ENCODE measurements at places on chromosomes 1 and 21.

DNA sequence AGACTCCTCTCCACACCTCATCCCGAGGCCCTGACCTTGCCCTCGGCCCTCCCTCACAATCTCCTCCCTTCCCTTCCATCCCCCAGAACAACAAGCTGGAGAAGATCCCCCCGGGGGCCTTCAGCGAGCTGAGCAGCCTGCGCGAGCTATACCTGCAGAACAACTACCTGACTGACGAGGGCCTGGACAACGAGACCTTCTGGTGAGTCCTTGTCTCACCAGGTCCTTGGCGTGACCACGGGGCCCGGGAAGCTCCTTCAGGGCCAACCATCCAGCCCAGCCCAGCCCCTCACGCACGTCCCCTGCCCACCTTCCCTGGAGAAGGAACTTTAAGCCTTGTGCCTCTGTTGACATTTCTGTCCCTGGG lies 15.6 kb downstream of the PODN start:
- DNase-seq, result no peak

GRCh38 chr1:90435351-90435750 lies 281.8 kb downstream of the BARHL2 start:
- DNase-seq, result no peak

GRCh38 chr1:40404670-40405462 lies 31.3 kb downstream of the SMAP2 start:
- peak; percentile 64 for DNase-seq

- DNase-seq, result peak; percentile 73
Observed at GRCh38 chr1:236608930-236609726, 4.8 kb upstream of the HEATR1 start.

- no peak for DNase-seq
Observed at GRCh38 chr1:77336729-77337128, 54.9 kb downstream of the AK5 start.

DNA sequence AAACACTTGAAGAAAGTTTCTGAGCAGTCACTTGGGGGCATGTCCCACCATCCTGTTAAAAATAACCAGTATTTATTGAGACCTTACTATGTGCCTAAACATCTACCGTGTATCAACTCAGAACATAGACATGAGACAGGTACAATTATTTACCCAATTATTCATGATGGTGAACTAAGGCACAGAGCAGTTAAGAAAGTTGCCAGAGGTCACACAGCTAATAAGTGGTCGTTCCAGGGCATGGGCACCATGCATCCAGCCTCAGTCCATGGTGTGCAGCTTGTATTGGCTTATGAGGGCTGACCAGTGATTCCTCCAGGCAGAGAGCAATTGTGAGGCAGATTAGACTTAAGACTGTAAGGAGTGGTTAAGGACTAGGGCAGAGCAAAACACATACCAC lies 5.4 kb downstream of the PLA2G5 start:
- DNase-seq, result no peak

DNA sequence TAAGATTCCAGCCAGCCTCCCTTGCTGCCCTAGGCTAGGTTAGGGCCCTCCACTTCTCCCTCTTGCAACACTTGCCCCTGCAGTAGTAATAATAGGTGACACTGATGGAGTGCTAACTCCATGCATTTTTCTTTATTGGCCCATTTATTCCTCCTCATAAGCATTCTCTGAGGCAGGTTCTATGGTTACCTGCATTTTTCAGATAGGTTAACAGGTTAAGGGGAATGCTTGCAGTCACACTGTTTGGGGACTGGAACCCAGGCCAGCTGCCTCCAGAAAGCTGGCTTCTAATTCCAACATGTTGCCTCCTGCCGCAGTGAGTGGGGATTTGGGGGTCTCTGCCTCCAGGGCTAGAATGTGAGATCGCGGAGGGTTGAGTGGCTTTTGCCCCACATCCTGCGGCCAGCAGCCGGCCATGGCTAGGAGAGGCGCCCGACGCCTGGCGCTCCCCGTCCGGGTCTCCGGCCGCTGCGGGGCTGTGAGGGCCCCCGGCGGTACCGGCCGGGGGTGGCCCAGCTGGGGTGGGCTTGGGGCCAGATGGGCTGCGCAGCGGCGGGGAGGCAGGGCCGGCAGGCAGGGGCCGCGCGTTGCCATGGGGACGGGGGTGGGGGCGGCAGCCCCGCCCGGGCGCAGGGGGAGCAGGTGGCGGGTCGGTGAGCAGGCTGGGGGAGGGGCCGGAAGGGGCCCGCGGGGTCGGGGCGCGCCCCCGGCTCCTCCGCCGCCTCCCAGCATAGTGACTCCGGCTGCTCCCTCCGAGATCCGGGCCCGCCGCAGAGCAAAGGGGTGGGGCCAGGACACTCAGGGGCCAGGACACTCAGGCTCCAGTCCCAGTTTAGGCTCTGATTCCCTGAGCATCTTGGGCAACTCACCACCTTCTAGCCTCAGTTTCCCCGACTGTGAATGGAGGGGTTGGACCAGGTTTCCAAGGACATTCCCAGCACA lies 68.4 kb upstream of the SSBP3 start:
- DNase-seq, result no peak

DNA sequence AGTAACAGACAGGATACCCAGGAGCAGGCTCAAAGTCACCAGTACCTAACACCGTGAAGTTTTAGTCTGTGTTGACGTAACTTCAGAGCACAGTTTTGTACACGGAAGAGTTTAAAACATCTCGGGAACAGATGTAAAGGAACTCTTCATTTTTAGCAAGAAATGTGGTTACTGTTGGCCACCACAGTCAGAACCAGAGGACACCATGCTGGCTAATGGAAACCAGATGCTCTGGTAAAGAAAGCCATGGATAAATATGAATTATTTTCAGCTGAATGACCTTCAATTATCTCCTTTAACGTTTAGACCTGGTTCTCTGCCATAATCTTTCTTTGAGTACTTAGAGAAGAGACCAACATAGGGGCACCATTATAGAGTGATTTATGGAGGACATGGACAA lies 115.9 kb downstream of the NTMT2 start:
- no peak for DNase-seq

DNA sequence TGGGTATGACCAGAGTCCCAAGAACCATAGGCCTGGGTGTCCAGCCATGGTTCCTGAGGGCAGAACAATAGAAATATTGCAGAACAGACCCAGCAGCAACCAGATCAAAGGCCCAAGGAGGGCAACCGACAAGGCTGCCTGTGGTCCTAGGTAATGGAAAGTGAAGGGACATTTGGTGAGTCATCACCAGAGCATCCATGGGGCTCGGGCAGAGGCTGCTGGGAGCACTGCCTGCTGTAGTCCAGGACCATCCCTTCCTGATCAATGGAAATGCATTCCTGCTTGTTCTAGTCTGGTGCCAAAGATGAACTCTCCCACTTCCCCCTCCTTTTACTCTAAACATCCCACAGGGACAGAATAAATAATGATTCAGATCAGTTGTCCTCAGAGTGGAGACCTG lies 172.8 kb upstream of the CACNA1E start:
- DNase-seq, result no peak

DNA sequence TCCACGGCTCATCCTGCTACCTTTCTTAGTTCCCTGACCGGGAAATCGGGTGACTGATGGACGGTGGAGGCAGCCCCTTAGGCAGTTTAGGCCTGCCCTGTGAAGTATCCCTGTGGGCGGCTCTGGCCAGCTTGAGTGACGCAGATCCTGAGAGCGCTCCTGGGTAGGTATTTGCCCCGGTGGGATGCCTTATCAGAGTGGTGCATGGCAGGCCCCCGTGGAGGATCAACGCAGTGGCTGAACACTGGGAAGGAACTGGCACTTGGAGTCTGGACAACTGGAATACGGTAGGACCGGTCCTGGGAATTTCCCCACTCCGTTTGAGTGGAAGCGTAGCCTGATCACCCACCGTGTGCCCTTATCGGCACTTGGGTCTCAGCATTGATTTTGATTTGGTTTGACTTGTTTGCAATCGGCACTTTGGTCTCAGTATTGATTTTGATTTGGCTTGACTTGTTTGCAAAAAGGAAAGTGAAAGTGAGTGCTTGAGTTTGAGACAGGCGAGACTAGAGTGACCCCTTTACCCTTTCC lies 15.2 kb downstream of the PLA2G2F start:
- DNase-seq, result no peak

DNA sequence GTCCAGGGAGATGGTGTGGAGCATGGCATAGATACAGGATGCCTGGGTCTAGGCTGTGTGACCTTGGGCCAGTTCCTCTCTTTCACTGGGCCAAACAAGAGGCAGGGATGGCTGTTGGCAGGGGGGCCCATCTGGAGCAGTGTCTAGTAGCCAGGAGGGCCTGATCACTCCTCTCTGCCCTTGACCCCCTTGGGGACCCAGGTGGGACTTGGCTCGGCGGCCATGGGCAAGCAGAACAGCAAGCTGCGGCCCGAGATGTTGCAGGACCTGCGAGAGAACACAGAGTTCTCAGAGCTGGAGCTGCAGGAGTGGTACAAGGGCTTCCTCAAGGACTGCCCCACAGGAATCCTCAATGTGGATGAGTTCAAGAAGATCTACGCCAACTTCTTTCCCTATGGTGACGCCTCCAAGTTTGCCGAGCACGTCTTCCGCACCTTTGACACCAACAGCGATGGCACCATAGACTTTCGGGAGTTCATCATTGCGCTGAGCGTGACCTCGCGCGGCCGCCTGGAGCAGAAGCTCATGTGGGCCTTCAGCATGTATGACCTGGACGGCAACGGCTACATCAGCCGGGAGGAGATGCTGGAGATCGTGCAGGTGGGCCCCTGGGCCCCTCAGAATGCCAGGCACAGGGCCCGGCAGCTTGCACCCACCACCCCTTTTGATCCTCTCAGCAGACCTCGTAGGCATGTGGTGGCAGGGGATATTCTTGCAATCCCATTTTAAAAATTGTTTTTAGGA lies 2.6 kb downstream of the HPCA start:
- DNase-seq, result no peak

DNA sequence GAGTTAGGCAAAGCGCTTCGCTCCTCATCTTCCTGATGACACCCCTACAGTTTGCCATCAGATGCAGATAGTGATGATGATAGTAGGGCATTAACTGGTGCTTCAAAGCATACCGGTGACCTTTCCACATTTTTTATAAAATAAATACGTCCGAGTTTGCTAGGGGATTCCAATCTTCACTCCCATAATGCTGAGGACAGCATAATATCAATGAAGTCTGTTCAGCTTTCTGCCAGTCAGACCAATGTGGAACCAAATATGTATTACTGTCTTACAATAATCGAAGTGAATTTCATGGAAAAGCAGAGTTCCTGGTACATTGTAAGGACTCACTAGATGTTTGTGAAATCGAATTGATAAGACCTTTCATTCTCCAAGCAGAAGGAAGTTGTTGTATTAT lies 258.7 kb downstream of the RYR2 start:
- DNase-seq, result no peak

DNA sequence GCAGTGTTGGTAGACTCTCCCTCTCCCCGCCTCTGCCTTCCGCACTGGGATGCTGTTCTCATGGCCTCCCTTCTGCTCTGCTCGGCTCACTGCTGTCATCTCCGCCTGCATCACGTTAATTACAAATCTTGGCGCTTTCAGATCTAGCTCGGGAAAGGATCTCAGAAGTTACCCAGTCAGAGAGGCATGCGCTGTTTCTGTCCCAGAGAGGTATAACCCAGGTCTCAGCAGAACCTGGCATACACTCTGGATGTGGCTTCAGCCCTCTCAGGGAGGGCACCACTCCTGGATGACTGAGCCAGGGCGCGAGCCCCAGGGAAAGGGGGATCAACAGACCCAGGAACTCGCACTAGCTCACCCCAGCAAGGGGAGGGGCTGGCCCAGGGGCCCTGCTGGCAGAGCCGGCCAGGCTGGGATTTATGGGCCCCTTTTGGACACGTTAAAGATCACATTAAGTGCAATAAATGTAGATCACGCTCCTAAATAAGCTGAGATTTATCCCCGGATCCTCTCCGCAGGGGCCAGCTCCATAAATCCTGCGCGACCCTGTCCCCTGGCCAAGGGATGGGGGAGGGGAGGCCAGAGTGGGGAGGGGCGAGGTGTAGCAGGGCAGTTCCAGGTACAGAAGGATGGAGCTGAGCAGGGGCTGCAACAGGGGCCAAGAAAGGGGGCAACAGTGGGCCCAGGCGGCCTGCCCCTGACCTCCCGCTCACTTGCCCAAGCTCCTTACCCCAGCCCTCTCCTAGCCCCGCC lies 101.3 kb upstream of the ZBTB40 start:
- DNase-seq, result no peak

DNA sequence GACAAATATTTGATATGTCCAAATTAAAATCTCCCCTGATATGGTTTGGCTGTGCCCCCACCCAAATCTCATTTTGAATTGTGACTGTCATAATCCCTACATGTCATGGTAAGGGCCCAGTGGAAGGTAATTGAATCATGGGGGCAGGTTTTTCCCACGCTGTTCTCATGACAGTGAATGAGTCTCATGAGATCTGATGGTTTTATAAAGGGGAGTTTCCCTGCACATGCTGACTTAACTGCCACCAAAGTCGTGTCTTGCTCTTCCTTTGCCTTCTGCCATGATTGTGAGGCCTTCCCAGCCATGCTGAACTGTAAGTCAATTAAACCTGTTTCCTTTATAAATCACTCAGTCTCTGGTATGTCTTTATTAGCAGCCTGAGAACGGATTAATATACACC lies 207.0 kb downstream of the BARHL2 start:
- no peak for DNase-seq

DNA sequence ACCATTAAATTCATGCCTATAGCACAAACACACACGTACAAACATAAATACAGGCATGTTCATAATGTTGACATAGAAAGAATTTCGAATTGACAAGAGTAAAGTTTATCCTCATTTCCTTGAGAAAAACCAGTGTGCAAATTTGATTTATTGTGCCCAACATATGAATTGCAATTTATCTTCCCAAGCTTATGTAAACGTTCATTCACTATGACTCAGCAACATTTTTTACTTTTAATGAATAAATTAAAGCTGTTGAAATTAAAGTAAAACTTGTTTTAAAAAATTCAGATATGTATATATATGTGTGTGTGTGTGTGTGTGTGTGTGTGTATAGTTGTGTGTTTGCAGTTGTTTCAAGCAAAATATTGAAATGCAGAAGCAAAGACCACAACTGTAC lies 1067.9 kb downstream of the BRINP3 start:
- DNase-seq, result no peak

DNA sequence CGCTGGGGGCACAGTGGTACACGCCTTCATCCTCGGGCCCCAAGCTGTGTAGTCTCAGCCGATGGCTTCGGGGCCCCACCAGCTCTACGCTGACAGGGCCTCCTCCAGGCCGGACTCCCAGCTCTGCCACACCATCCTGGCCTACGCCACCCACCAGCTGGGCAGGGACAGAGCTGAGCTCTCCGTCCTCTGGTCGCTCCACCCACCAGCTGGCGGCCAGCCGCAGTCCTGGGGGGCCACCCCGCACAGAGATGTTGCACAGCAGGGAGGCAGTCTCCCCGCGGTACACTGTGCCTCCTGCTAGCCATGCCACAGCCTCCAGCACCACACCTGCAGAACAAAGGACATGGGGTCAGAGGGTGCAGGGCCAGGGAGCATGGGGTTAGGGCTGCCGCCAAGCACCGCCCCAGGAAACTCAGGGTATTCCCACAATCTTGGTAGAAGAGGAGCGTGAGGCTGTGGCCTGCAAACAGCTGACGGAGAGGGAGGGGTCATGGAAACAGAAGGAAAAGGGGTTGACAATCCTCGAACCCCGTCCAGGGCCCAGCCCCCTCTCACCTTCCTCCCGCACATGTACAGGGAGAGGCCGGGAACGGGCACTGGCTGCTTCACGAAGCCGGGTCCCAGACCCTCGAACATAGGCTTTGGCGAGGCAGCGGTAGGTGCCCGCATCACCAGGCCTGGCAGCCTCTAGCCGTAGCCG lies 5.9 kb downstream of the IGSF8 start:
- DNase-seq, result no peak

GRCh38 chr1:60257531-60257930 lies 184.0 kb upstream of the C1orf87 start:
- DNase-seq, result no peak

GRCh38 chr1:37650721-37651120 lies 16.0 kb upstream of the RSPO1 start:
- DNase-seq, result no peak

- DNase-seq, result peak; percentile 25
Observed at GRCh38 chr1:102790997-102791396, 317.3 kb downstream of the COL11A1 start.

Measured in NCI-H2081 (cell line).